ENCODE measurements at places on chromosomes 12 and 14.

DNA sequence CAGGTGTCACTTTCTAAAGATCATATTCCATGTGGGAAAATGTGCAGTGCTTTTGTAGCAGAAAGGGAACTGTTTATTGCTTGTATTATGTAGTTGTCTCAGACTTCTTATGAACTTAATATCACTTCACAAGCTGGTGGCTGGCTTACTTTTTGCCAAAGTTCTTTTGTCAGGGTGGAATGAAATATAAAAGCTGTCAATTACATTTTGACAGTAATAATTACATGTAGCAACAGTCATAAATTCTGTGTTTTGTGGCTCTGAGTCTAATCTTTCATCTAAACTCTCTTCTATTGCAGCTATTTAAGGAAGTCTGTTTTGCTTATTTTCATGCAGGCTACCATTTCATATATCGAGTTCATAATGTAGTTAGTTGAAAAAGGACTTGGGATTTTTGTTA is 106.6 kb downstream of the OTOGL start:
- DNase-seq = no peak

DNA sequence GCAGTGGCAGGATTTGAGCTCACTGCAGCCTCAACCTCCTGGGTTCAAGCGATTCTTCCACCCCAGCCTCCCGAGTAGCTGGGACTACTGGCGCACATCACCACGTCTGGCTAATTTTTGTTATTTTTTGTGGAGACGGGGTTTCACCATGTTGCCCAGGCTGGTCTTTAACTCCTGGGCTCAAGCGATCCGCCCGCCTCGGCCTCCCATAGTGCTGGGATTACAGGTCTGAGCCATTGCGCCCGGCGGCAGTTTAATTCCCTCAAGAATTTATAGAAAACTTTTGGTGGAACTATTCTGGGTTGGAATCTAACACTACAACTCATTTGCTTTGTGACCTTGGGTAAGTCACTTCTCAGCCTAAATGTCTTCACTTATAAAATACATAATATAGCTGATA is 1.8 kb upstream of the SP1 start:
- DNase-seq = no peak

- no peak for DNase-seq
Measured at GRCh38 chr12:112752303-112752702, 39.2 kb upstream of the RPH3A start.

- DNase-seq = no peak
Measured at GRCh38 chr12:77161944-77162343, 96.6 kb upstream of the E2F7 start.

DNA sequence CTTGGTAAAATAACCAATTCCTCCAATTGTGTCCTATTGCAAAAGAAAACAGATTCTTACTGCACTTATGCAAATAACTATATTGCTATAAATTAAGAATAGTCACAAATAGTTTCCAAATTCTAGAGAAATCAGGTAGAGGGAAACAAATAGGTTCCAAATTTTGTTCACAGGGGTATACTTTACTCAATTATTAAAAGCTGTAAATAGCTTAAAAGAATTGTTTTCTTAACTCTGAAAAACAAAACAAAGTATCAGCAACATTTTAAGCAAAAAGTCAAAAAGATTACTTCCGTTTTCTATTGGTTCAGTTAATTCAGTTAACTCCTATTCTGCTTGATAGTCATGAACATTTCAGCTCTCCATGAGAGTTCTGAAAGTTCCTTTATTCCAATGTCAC is 85.6 kb upstream of the PPP4R3A start:
- DNase-seq = no peak

DNA sequence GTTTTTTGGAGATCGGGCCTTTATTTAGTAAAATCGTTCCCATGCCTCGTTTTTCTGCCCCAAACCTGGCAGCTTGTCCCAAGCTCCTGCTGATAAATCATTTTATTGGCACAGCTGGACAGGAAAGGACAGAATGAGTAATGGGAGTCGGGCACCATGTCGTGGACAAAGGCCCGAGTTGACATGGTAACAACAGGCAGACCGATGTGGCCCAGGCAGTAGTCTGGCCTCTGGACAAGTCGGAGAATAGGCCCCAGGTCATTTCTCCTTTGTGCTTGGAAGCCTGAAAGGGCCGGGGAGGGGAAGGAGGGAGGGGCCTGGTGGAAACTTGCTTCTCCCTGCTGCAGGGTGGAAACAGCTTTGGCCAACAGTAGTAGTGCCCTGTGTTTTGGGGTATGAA is 234.9 kb downstream of the SUDS3 start:
- no peak for DNase-seq

- no peak for DNase-seq
Measured at GRCh38 chr14:100828031-100828769, 2.3 kb downstream of the MEG3 start.

All from NCI-H1417 (cell line).